ENCODE measurements at places on chromosomes 5 and 9.

DNA sequence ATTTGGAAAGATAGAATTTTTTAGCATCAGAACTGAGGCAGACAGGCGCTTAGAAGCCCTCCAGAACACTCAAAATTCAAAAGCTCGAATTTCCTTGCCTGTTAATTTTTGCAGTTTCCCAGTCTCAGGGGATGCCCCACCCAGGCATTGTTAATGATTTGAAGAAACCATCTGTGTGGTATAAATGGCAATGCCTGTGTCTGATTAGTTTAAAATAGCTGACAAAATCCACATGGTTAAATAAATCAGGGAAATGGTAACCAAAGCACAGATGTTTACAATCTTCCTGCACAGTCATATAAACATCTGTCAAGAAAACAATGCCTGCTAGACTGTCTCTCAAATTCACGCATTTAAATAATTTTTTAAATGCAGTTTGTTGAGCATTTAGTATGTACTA, 185.2 kb upstream of the RGMB start:
- no peak for DNase-seq

DNA sequence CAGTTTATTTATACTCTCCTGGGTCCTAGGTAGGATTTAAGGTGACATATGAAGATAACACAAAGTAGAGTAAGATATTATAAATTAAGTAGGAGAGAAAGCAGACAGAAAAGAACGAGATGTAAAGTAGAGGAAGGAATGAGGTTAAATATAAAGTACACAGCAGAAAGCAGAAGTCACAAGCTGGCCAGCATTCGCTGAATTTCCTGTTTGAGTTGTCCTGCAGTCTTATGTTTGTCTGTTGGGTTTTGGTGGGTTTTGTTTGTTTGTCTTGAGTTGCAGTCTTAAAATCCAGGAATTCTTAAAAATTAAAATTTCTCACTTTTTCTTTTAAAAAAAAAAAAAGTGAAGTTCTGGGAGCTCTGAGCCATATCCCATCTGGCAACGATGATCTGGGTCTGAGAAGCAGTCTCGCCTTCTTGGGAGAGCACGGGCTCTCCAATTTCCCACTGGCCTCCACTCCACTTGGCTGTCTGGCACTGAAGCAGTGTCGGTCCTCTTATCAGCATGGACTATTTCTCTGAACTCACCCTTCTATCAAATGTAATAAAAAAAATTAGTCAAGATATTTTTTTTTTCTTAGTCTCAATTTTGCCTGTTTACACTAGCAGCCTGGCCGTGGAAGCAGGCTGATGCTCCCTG, 2.0 kb downstream of the S100Z start:
- DNase-seq: no peak

DNA sequence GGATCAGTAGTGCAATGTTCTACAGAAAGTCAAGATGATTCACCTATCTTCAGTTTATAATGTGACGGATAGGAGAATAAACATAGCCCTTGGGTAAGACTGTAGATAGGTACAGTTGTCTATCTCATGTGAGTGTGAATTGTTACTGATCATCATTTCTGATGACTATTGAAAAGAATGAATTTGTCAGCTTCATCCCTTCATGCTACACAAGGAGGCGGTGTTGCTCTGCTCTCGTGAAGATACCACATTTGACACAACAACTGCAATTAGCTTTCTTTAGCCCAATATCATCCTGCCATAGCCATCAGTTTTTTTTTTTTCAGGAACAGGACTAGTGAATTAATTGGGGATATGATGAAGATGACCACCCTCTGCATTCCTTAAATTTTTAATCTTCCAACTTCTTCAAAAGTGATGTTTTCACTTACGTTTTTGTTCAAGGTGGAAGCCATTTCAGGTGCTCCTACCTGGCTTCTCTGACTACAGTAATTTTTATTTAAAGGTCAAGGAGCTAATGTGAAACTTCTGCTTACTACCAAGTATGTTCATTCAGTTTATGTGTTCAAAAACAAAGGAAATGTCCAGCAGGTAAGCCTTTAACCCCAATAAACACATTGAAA, 152.9 kb upstream of the MOCS2 start:
- no peak for DNase-seq

GRCh38 chr5:141657937-141658545, 6.8 kb upstream of the FCHSD1 start:
- DNase-seq: peak; percentile 58

- DNase-seq: peak; percentile 51
Measured at GRCh38 chr5:135386886-135387628, 12.0 kb downstream of the MACROH2A1 start.

GRCh38 chr5:16615741-16616535, 859 bp downstream of the RETREG1 start:
- DNase-seq: no peak

- DNase-seq: peak; percentile 72
Measured at GRCh38 chr9:76215066-76215465, 179.2 kb downstream of the RFK start.

DNA sequence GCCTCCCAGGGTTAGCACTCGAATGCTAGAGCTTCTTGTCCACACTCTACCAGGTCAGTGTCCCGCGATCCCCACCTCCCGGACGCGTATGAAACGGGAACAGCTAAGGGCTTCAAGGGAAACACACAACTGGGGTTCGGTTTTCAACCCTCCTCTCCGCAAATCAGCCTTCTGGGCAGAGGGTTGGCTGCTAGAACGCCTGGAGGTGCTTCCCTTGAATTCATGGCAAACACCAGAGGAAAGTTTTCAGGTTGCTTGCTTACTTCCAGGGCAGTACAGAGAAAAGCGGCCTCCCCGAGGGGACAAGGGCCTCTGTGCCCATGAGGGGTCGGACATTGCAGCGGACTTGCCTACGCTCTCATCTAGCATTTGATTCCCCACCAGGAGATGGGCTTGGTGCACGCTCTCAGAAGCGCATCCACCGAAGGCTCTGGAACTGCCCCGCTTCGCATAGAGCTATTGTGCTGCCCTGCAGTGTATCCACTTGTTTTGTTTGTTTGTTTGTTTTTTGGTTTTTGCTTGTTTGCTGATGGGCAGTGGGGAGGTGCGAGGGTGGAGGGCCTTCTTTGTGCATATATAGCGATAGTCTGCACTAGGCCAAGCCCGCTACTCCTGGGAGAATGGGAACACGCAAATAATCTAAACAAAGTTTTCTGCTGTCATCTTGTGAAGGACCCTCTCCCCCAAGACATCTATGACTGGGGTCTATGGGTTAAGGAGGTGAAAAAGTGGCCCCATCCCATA, 1.3 kb upstream of the DMRT3 start:
- DNase-seq: no peak

DNA sequence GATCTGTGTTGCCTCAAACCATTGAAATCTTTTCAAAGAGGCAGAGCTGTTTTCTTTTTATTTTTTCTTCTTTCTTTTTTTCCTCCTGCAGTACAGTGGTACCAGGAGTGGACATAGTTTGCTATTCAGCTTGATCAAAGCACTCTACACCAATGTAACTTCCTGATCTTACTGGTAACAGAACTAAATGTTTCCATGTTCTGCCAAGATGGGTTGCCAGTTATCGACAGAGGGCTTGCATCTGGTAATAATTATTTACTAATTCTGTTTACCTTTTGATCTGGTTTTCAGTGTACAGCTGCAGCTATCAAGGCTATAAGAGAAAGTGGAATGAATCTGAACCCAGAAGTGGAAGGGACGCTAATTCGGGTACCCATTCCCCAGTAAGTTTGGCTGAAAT, 26.8 kb downstream of the MRRF start:
- DNase-seq: no peak

GRCh38 chr5:19241690-19242089, 746.3 kb downstream of the CDH18 start:
- no peak for DNase-seq

- DNase-seq: no peak
Measured at GRCh38 chr5:6545036-6545693, 87.7 kb downstream of the NSUN2 start.

DNA sequence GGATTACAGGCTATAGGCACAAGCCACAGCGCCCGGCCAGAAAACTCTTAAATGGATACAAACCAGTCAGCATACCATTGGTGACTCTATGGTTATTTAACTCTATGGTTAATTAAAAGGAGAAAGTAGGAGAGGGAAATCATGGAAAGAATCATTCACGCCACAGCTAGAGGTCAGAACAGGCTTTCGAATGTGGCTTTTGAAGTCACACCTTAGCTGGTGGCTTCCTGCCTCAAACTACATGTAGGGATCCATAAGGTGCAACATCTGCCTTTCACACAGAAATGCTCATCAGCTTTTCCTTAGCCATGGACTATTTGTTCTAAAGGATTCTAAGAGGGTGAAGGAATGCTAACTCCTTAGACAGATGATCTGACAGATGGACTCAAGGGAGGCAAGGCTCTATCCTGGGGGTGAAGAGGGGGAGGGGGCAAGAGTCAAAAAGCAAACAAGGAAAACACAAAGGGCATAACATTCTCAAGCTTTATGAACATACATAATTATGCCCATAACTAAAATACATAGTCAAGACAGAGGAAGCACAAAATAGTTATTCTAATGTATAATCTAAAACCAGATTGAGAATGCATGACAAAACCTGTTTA, 130.9 kb downstream of the EFNA5 start:
- DNase-seq: no peak

DNA sequence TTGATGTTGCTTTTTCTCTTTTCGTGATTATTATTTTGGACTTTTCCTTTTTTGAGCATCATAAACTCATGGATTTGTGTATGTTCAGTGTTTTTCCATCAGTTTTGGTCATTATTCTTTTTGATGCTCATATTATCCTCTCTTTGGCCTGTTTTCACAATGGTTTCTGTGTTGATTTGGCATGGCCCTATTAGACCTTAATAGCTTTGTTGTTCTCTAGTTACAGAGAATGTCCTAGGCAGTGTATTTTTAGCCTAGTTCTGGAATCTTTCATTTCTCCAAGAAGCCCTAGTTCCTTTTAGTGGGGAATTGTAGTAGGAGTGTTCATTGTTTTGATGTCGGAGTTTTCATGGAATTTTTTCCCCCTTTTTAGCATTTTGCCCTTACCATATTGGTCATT, 41.3 kb upstream of the ROPN1L start:
- no peak for DNase-seq

GRCh38 chr5:35046774-35047173, 975 bp downstream of the AGXT2 start:
- no peak for DNase-seq

Measured in urothelium cell line (cell line).